ENCODE measurements at places on chromosomes 6 and 20.

GRCh38 chr6:79702691-79703090 lies 71.6 kb downstream of the SH3BGRL2 start:
- DNase-seq: no peak

DNA sequence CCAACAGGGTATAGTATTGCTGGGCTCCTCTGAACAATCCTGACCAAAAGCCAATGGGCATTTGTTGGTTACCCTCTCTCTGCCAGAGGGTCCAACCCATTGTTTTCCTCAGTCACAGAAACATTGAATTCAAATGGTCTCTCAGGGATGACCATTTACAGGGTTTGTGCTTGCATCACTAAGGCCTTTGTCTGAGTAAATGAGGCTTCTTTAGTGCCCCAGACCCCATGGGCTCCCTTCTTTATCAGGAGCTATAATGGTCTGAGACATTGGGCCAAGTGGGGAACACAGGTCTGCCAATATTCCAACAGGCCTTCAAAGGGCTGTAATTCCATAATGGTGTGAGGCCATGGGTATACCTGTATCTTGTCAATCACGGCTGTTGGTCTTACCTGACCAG lies 27.1 kb downstream of the GSTA2 start:
- DNase-seq: no peak

DNA sequence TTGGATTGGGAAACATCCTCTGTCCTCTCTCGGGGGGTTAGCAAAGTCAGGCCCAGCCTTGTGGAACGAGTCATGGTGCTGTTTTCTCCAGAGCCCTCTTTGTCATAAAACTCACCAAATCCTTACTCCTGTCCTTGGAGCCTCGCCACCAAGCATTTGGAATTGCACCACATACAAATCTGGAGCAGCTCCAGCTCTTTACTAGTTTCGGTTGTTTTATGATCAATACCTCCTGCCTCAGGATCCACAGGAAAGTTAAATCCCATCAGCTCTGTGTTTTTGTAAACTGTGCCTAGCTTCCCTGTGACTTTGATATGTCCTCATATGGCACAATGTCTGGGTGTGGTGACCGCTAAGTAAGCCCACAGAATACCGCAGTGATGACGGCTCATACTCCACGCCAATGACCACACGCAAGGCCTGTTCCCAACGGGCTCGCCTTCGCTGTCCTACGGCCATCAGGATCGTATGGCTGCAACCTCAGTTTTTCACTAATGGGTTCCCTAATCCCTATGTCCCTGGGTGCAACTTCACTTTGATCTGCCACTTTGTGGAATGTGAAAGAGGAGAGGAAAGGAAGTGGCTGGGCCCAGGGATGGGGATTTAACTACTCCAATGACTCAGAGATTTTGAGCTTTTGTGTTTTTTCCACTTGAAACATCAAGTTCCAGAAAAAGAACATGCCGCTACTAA lies 111.3 kb upstream of the FOXQ1 start:
- peak; percentile 92 for DNase-seq

- DNase-seq: no peak
These were observed 38.5 kb upstream of the BMP6 start for GRCh38 chr6:7687145-7688111.

DNA sequence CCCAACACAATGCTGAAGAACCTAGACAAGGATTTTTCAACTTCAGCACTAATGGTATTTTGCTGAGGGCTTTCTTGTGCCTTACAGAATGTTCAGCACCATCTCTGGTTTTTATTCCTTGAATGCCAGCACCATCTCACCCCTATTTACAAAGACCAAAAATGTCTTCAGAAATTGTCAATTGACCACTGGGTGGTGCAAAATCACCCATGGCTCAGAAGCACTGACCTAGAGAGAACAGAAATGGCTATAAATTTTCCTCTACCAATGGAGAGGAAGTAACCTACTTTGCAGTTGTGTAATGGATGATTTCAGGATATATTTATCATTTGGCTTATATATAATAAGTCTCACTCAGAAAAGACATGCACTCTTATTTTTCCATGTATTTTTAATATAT lies 431.0 kb upstream of the IRAK1BP1 start:
- DNase-seq: no peak

- no peak for DNase-seq
These were observed 104.2 kb downstream of the ANKS1A start for GRCh38 chr6:34993213-34993612.

DNA sequence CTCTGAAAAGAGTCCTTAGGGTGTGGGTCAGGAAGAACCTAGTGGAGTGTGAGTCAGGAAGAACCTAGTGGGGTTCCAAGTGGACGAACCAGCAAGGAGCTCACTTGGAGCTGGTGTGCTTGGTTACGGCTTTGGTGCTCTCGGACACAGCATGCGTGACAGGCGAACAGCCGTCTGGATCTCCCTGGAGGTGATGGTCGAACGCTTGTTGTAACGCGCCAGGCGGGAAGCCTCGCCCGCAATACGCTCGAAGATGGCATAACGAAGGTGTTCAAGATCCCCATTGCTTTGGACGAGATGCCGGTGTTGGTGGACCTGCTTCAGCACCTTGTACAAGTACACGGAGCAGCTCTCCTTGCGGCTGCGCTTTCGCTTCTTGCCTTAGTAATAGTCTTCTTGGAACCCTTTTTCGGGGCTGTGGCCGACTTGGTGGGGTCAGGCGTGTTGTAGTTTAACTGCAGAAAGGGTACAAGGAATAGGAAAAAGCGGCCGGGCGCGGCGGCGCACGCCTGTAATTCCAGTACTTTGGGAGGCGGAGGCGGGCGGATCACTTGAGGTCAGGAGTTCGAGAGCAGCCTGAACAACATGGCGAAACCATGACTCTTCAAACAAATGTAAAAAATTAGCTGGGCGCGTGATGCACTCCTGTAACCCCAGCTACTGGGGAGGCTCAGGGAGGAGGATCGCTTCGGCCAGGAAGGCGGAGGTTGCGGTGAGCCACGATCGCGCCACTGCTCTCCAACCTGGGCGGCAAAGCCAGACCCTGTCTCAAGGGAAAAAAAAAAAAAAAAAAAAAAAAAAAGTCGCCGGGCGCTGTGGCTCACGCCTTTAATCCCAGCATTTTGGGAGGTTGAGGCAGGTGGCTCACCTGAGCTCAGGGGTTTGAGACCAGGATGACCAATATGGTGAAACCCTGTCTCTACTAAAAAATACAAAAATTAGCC lies 48.0 kb downstream of the OR2B2 start:
- DNase-seq: no peak

DNA sequence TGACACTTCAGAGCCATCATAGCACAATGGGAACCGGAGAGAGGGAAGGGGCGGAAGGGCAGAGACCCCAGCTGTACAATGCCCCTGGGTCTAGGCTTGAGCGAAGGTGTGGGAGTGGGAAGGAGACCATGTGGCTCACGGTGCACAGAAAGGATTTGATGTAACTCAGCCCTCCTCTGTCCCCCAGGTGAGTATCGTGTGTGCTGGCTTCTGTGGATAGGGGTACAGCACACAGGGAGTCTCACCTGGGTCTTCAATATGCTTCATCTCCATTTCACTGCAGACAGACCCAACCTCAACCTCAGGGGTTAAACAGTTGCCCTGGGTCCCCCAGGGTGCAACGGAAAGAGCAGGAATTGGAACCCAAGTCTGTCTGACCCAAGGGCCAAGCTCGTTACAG lies 122.2 kb downstream of the CDH26 start:
- no peak for DNase-seq

- DNase-seq: no peak
These were observed 970 bp downstream of the BLTP3A start for GRCh38 chr6:34792605-34793500.

DNA sequence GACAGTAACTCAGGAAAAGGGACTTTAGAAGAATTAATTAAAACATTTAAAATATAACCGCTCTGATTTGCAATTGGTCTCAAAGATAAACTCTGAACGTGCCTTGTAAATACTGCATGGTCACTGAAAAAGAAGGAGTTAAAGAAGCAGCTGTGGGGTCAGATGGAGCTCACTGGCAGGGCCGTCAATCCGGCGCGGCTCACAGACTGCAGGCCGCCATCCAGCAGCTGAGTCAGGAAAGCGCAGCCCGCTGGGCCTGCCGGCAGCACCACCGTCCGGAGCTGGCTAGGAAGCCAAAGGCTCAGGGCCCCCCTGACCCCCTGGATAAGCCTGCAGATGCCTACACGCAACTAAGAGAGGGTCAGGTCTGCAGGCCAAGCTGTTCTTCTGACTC lies 54.2 kb upstream of the FRMD1 start:
- DNase-seq: peak; percentile 2

DNA sequence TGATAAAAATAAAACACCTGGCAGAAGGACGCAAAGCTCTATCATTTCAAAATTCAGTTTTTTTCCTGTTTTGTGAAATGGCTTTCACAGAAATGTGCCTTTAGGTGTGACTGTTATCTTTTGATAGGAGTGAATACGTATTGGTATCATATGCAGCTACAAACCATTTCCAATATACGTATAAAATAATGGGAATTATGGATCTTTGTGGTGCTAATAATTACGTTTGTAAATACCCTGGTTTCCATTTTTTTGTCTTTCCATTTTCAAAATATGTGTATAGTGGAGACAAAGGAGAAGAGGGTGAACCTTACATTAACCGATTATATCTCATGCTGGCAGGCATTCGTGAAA lies 108.7 kb upstream of the GMDS start:
- no peak for DNase-seq

DNA sequence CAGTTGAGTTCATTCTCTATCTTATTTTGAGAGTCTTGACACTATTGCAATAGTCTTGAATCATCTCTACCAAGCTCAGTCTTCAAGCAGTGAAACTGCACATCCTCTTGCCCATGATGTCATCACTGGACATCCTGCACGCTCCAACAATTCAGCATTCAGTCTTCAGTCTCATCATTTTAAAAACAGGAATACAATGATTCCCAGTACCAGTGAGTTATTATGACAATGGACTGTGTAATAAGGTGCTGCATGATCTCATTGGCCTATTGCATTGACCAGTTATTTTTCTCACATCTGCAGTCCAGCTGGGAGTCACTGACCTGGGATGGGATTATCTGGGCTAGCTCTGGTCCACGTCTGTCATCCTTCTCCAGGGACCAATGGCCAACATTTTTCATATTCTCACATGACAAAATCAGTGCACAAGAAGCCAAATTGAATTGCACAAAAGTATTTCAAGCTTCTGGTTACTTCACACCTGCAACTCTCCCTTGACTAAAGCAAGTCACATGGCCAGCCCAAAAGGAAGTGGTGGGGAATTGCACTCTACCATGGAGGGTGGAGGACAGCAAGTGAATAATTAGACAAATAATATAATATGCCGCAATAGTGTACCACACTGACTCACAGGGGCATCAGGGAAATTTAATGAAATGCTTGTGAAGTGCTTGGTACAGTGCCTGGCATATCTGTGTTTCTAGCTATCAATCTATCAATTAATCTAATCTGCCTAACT lies 6.4 kb upstream of the CST2 start:
- DNase-seq: no peak

- no peak for DNase-seq
These were observed 5.9 kb upstream of the C20orf144 start for GRCh38 chr20:33656010-33656782.

GRCh38 chr6:44451803-44452695 lies 64.5 kb downstream of the CDC5L start:
- DNase-seq: no peak

DNA sequence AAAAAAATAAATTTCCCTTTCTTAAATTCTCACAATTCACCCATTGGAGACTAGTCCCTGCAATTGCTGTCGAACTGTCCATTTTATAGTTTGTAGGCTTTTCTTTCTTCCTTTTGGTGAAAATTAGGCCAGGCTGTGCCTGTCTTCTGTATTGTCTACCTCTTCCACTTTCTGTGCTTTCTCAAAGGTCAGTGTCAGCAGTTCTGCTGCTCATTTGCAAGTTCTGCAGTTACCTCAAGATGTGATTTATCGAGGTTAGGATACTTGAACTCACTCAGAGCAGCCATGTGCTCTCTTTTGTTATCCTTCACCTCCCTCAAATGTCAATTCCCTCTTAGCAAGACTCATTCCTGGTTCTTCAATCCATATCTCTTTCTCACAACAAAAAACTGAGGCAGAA lies 179.1 kb downstream of the SLC35F1 start:
- DNase-seq: no peak

GRCh38 chr20:44954211-44954610 lies 6.0 kb downstream of the TOMM34 start:
- DNase-seq: no peak

DNA sequence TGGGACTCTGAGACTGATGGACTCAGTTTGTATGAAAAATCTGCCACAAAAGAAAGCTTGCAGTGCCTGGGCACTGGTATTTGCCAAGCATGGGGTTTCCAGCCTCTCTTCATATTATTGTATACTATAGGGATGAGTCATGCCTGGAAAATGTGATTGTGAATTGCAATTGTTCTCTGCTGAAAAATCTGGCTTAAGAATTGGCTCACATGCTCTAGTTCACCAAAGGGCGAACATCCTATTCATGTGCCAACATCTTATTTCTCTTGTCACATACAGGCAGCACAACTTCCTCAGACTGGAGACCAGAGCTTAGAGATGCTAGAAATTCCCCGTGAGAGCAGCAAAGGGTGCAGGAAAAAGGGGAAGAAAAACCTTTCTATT lies 103.6 kb upstream of the KCNK16 start:
- DNase-seq: no peak

GRCh38 chr6:159232106-159232645 lies 63.0 kb downstream of the FNDC1 start:
- DNase-seq: no peak

DNA sequence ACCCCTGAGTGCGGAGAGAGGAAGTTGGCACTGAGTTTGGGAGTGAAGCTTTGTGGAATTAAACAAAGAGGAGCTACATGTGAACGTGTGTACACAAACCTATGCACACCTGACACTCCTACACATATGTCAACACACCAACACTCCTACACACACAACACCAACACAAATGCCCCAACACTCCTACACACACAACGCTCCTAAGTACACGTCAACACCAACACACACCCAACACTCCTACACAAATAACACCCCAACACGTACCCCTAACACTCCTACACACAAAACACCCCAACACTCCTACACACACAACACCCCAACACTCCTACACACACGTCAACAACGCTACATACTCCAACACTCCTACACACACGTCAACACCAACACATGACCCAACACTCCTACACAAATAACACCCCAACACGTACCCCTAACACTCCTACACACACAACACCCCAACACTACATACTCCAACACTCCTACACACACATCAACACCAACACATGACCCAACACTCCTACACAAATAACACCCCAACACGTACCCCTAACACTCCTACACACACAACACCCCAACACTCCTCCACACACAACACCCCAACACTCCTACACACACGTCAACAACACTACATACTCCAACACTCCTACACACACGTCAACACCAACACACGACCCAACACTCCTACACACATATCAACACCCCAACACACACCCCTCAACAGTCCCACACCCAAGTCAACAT lies 40.1 kb upstream of the ZBP1 start:
- DNase-seq: no peak

DNA sequence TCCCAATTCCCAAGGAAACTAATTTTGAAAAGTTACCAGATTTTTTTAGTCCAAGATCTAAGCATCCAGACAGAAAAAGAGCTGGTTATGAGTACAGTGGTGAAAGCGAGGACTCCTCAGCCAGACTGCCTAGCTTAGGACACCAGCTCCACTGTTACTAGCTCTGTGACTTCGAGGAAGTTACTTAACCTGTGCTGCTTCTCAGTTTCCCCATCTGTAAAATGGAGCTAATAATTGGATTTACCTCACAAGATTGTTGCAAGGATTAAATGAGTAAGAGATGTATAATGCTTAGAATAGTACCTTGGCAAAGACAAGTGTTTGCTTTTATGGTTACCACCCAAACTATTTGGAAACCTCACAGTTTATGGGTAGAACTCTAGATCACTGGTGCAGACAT lies 1.1 kb downstream of the NT5DC1 start:
- no peak for DNase-seq

Data from BJ (cell line).